ENCODE measurements at places on chromosomes 1 and 21.
A peak's percentile ranks its signal among the peaks of the same experiment; 100 is the strongest.

DNA sequence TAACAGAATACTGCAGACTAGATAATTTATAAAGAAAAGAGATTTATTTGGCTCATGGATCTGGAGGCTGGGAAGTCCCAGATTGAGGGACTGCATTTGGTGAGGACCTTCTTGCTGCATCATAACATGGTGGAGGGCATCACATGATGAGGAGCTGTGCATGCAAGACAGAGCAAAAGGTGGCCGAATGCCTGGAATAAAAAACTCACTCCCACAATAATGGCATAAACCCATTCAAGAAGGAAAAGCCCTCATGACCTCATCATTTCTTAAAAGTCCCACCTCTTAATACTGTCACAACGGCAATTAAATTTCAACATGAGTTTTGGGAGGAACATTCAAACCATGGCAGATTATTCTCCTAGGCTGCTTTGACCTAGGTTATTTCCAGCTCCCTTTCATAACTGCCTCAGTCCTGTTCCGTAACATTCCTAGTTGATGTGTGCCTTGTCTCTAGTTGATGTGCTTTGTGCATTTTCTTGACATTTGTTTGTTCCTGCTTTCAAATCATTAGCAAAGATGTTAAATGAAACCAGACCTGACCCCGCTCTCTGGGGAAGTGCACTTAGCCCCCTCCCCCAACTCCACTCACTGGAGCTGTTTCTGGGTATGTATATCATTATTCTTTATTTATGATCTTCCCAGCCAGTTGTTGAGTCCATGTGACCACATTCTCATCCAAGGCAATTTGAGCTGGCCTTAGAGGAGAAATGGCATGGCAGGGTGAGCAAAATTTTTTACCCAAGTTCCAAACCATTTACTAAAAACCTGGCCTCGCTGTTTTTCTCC is 148.5 kb downstream of the GDAP2 start:
- no peak for DNase-seq
- no peaks in the 10 kb centered on the region for H3K27me3 ChIP-seq
- no peaks in the 10 kb centered on the region for H3K4me1 ChIP-seq
- no peak overlapping the region for H3K27ac ChIP-seq
- no peak overlapping the region for H3K4me3 ChIP-seq
- no peaks in the 10 kb centered on the region for H3K36me3 ChIP-seq

GRCh38 chr1:58047265-58047858 is 499.2 kb downstream of the OMA1 start:
- peak; percentile 44 for DNase-seq
- H3K4me3 ChIP-seq = no peak overlapping the region
- no peak overlapping the region for H3K27ac ChIP-seq
- no peaks in the 10 kb centered on the region for H3K36me3 ChIP-seq

DNA sequence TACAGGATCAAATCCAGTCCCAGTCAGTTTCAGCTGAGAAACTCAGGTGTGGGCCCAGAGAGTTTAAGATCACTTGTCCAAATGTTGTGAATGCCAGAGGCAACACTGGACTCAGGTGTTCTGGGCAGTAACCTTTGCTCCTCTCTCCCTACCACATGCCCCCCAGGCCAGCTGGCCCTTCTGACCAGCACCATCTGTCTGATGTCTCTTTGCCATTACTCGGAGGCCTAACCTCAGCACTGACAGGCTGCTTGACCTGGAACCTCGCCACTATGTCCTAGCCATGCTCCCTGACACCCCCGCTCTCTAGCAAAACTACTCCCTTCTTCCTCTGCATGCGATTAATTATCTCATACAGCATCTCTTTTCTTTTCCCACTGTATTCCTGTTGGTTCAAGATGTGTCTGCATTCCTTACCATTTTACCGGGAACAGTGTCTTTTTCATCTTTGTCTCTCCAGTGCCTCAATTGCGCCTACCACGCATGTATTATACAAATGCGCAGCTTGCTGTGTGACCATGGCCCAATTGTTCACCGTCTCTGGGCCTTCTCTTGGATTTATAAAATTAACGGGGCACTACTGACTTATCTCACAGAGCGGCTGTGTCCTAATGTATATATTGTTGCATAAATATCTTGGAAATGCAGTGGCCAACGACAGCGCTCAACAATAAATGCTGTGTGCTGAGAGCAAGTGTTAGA is 159.5 kb upstream of the IRF2BP2 start:
- no peaks in the 10 kb centered on the region for H3K36me3 ChIP-seq
- H3K27me3 ChIP-seq = no peaks in the 10 kb centered on the region
- H3K27ac ChIP-seq = peak overlapping the region; percentile 34
- no peak overlapping the region for H3K4me3 ChIP-seq

DNA sequence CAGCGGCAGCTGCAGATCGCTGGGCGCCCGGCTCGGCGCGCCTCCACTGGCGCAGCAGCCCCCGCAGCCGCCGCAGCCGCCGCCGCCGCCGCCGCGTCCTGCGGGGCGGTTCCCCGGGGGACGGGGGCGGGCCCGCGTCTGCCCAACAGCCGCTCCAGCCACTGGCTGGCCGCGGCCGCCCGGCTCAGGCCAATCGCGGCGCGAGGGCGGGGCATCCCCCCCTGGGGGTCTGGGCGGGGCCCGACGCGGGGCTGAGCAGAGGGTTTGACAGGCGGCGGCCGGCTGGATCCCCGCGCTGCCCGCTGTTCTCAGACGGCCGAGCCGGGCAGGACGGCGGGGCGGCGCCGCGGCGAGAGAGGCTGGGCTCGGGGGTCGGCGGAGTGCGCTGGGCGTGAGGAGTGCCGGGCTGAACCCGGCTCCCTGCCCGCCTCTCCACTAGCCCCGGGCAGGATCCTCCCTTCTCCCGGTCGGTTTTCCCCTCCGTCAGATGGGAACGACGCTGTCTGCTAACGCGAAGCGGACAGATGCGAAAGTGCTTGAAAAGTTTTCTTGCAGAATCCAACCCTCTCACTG is at the start of gene GLIS1:
Gene GLIS1 (minus strand): TSS at position 56 of the 573 bp plus-strand sequence. CDS start 1,100 bp downstream, outside the sequence.
- DNase-seq = peak; percentile 77
- H3K27ac ChIP-seq = no peak within 1 kb of the TSS
- H3K27me3 ChIP-seq = peaks cover 51% of the 10 kb centered on the region
- no peaks in the 10 kb centered on the region for H3K36me3 ChIP-seq

- H3K4me1 ChIP-seq = no peaks in the 10 kb centered on the region
- peaks cover 9% of the 10 kb centered on the region for H3K36me3 ChIP-seq
- H3K27me3 ChIP-seq = no peaks in the 10 kb centered on the region
- DNase-seq = no peak
- H3K4me3 ChIP-seq = no peak overlapping the region
Observed at GRCh38 chr1:34876406-34876805, 16.9 kb upstream of the SMIM12 start.

DNA sequence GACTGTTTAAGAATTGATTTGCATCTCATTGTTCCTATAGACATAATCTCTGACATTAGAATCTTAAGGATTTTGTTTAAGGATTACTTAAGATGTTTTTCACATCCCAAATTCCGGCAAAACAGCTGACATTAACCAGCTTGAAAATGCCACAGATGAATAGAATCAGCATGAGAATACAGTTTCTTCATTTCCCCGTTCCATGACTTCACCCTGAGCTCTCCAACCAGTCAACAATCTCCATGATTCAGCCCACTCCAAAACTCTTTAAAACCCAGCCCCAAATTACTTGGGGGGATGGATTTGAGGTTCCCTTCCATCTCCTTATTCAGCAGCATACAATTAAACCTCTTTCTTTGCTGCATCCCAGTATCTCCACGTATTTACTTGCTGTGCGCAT is 201.0 kb downstream of the LYPLAL1 start:
- H3K27me3 ChIP-seq = no peaks in the 10 kb centered on the region
- H3K27ac ChIP-seq = no peak overlapping the region
- H3K36me3 ChIP-seq = no peaks in the 10 kb centered on the region
- no peak for DNase-seq
- H3K4me1 ChIP-seq = no peaks in the 10 kb centered on the region

GRCh38 chr1:61851849-61852669 is 109.8 kb downstream of the PATJ start:
- no peaks in the 10 kb centered on the region for H3K4me1 ChIP-seq
- no peak overlapping the region for H3K4me3 ChIP-seq
- DNase-seq = peak; percentile 63

DNA sequence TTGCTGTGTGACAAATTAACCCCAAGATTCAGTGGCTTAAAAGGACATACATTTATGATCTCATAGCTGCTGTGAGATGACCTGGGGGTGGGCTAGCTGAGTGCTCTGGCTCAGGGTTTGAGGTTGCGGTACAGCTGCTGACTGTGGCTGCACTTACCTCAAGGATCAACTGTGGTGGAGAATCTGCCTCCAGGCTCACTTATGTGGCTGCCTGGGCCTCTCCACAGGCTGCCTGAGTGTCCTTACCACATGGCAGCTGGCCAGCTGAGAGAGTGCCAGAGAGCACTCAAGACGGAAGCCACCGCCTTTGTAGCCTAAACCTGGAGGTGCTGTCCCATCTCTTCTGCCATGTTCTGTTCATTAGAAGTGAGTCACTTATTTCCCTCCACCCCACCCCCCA is 5.7 kb downstream of the LRRC71 start:
- H3K36me3 ChIP-seq = peaks cover 2% of the 10 kb centered on the region
- peaks cover 33% of the 10 kb centered on the region for H3K4me1 ChIP-seq
- H3K4me3 ChIP-seq = no peak overlapping the region
- DNase-seq = no peak

DNA sequence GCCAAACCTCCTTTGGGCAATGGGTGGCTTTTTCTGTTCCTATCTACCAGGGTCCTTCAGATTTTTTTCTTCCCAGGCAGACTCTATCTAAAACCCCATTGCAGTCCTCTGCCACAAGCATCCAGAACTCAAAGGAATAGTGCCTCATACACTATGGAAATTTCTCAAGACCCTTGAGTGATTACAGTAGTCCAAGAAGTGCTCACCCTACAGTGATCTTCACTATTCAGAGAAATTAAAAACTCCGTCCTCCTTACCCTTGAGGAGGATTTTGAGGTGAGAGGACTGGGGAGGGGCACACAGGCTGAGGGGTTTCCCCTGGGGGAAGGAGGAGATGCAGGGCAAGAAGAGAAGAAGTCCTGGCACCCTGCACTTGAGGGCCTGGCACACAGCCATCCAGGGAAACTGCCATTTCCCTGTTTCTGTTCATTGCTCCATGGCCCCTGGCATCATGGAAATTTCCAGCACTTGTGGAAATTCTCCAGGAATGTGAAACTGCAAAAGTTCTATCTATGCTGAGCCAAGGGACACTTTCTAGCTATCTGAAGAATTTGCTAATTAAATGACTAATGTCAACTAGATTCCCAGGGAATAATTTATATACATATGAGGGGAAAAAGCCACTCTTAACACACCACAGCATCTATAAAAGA is 102.5 kb upstream of the ATP1B1 start:
- no peak overlapping the region for H3K4me3 ChIP-seq
- H3K36me3 ChIP-seq = no peaks in the 10 kb centered on the region
- H3K27ac ChIP-seq = no peak overlapping the region
- no peaks in the 10 kb centered on the region for H3K27me3 ChIP-seq
- DNase-seq = no peak
- H3K4me1 ChIP-seq = no peaks in the 10 kb centered on the region

GRCh38 chr1:161998811-161999210 is 24.9 kb downstream of the OLFML2B start:
- peaks cover 5% of the 10 kb centered on the region for H3K36me3 ChIP-seq
- no peak for DNase-seq
- H3K27ac ChIP-seq = no peak overlapping the region
- H3K4me1 ChIP-seq = peaks cover 11% of the 10 kb centered on the region
- no peaks in the 10 kb centered on the region for H3K27me3 ChIP-seq

GRCh38 chr1:224616756-224617409 is 766 bp downstream of the CNIH3 start:
- H3K4me3 ChIP-seq = peak overlapping the region; percentile 26
- no peaks in the 10 kb centered on the region for H3K36me3 ChIP-seq
- H3K4me1 ChIP-seq = peaks cover 27% of the 10 kb centered on the region

DNA sequence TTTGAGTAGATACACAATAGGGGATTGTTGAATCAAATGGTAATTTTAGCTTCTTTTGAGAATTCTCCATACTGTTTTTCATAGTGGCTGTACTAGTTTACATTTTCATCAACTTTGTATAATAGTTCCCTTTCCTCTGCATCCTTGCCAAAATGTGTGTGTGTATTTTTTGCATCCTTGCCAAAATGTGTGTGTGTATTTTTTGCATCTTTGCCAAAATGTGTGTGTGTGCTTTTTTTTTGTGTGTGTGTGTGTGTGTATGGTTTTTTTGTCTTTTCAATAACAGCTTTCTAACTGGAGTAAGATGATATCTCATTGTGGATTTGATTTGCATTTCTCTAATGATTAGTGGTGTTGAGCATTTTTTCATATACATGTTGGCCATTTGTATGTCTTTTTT is 105.4 kb downstream of the ATP6V1G3 start:
- H3K4me3 ChIP-seq = no peak overlapping the region
- H3K36me3 ChIP-seq = no peaks in the 10 kb centered on the region
- no peaks in the 10 kb centered on the region for H3K27me3 ChIP-seq
- no peaks in the 10 kb centered on the region for H3K4me1 ChIP-seq

DNA sequence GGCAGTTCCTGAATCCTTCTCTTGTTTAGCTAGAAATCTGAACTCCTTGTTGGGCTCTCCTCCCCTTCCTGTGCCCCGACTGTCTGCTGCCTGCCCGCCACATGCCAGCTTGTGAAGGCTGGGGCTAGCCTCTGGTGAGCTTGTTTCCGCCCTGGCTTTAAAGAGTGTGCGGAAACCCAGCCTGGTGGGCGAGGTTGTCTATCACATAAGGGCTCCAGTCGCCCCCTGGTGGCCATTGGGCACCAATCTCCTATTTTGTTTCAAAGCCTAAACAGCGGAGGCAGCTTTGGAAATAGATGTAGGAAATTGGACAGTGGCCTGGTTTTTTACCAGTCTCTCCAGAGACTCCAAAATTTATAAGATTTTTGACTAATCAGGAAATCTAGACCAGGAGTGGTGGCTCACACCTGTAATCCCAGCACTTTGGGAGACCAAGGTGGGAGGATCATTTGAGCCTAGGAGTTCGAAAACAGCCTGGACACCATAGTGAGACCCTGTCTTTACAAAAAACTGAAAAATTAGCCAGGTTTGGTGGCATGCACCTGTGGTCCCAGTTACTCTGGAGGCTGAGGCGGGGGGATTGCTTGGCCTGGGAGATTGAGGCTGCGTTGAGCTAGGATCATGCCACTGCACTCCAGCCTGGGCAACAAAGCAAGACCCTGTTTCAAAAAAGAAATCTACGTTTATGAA is 9.8 kb downstream of the ATP8B2 start:
- peak overlapping the region; percentile 62 for H3K27ac ChIP-seq
- H3K4me3 ChIP-seq = no peak overlapping the region
- peaks cover 5% of the 10 kb centered on the region for H3K4me1 ChIP-seq
- no peaks in the 10 kb centered on the region for H3K27me3 ChIP-seq
- H3K36me3 ChIP-seq = peaks cover 81% of the 10 kb centered on the region

DNA sequence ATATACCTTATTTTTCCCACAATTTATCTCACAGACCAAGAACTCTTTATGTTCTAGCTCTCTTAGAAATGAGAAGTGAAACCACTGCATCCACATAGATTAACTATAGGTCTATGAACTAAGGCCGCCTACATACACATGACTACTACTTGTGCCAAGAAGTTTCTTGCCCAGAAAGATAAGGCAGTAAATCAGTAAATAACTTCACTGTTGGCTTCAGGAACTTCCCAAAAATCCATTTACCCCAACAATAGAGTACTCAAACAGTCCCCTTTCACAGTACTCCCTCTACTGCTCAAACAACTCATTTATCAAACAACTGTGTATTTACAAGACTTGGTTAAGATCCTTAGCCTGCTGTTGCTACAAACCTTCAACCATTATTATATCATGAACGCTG is 96.5 kb downstream of the NME7 start:
- no peak overlapping the region for H3K4me3 ChIP-seq
- H3K27me3 ChIP-seq = no peaks in the 10 kb centered on the region
- no peaks in the 10 kb centered on the region for H3K36me3 ChIP-seq
- H3K27ac ChIP-seq = no peak overlapping the region
- no peaks in the 10 kb centered on the region for H3K4me1 ChIP-seq

Data from spinal cord (tissue), 10 donors.